Mucosa of gallbladder (tissue), 1 donor: ENCODE measurements at places on chromosomes 16 and 17.

GRCh38 chr17:80892900-80893603 lies 98.6 kb upstream of the CHMP6 start:
- no peak for DNase-seq

DNA sequence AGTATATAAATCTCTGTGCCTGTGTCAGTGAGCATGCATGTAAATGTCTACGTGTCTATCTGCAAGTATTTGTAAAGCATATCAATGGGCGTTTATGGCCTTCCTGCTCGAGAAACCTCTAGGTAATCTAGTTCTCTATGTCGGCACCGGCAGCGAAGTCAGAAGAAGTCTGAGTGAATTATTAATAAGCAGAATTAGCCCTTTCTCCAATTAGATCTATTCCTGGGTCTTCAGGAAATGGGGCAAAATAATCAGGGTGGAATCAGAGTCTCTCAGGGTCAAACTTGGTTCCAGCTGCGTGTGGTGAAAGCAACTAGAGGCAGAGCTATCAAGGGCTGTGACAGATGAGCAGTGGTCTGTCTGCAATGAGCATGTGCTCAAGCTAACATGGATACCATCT lies at the start of gene C17orf78:
C17orf78 (plus strand) TSS at position 280 of the 400 bp plus-strand sequence; CDS start at position 388, 108 bp downstream.
- no peak for DNase-seq

DNA sequence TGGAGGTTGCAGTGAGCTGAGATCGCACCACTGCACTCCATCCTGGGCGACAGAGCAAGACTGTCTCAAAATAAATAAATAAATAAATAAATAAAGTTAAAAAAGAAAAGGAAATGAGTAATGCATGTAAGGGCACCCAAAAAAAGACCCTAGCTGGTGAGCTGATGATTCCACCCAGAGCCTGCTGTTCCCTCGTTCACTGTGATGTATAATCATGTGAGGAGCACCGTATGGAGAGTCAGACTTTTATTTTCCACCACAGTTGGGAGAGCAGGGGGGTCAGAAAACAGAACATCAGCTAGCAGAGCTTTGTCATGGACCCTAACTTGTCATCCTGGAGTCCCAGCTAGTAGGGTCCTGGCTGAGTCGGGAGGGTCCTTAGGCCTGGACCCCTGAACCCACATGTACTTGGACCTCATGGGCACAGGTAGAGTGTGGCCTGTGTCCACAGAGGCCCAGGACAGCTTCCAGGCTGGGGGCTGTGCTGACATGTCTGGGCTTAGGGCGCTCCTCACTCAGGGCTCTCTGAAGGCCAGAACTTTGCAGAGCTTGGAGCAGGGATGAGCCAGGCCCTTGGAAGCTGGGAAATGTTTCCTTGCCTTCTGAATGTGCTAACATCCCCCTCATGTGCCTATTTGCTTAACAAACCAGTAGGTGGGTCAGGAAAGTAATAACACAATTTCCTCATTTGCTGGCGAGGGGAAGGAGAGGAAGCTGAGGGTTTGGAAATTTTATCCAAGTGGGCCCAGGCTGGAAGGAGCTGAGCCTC lies 18.8 kb upstream of the LASP1NB start:
- no peak for DNase-seq

DNA sequence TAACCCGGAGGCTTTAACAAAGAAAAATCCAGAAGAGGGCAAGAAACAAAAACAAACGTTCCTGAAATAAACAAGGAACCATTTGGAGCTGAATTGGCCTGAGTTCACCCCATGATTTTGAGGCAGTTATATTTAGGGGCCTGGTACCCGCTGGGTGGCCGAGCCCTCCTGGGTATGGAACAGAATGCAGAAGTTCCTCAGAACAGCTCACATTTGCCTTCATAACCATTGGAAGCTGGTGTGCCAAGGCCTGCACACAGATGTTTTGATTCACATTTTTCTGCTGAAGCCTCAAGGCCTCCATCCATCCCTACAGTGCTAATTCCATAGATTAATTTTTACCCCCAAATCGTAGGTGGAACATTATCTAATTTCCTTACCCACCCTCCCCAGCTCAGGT lies 3.3 kb upstream of the ZFHX3 start:
- DNase-seq: no peak

DNA sequence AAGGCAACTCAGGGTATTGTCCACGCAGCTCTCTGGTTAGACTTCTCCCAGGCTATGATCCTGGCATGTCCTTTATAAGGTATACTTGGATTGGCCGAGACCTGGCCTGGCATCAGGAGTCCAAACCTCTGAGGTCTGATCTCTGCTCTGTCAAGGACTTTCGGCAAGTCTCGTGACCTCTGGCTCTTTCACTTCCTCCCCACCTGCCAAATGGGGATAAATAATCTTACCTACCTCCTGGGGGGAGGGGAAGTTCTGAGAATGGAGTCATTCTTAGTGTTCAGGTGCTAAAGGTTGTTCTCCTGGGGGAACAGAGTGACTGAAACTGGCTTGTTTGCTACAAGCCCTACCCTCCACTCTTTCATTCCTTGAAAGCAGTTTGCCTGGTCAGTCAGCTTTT lies 7.6 kb downstream of the ATXN1L start:
- no peak for DNase-seq

DNA sequence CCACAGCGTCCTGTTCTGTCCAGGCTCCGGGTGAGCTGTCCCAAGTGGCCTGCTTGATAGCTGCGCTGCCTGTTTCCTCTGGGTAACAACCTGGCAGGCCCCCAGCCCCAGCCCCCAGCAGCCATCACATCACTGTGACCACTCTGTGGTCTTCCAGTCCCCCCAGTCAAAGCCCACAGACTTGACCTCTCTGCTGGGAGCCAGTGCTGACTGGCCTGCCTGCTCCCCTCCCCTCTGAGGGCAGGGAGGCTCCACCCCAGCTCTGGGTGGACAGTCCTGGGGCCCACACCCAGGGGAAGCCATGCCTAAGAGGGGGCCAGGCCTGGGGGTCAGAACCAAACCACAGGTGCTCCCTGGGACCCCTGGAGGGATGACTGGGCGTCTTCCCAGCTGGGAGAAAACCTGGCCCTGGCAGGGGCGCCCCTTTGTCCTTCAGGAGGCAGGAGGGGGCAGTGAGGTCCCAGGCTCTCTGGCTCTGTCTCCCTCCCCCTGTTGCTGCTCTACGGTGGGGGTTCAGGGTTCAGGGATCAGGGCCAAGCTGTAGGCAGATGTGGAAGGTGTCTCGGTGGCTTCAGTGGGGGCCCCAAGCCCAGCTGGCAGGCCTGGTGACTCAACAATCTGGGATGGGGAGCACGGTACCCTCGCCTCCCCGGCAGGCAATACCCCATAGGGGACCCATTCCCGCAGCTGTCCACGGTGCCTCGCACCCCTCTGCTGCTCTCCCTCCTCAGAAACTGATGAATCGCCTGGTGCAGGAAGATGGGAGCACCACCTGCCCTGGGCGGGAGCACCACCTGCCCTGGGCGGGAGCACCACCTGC lies 1.8 kb upstream of the SLC16A3 start:
- no peak for DNase-seq

GRCh38 chr16:84095466-84095865 lies 21.3 kb downstream of the MBTPS1 start:
- no peak for DNase-seq

GRCh38 chr17:10633738-10634379 lies 23.2 kb downstream of the MYH3 start:
- DNase-seq: no peak

GRCh38 chr17:75138519-75138918 lies 7.0 kb upstream of the NT5C start:
- no peak for DNase-seq

GRCh38 chr16:52434224-52434623 lies 112.7 kb downstream of the TOX3 start:
- DNase-seq: no peak

- no peak for DNase-seq
Observed at GRCh38 chr17:31448467-31449077, 57.1 kb downstream of the RAB11FIP4 start.

DNA sequence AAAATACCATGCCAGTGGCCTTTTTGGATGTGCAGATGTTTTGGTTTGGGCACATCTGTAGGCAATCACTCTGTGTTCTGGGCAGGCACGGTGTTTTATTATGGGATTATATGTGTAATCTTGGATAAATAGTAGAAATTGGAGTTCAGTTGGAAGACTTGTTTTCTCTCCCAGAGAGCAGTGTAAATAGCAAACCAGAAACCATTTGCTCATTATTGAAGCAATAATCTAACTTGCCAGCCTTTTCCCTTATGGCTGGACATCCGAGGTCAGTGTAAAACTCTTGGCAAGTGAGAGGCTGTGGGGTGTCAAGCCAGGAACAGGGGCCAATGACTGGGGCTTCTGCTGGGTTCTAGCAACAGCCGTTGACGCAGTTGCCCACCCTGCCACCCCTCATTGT lies 69.9 kb downstream of the IRX3 start:
- DNase-seq: no peak

GRCh38 chr17:36721560-36722120 lies 120.3 kb downstream of the MRM1 start:
- no peak for DNase-seq

DNA sequence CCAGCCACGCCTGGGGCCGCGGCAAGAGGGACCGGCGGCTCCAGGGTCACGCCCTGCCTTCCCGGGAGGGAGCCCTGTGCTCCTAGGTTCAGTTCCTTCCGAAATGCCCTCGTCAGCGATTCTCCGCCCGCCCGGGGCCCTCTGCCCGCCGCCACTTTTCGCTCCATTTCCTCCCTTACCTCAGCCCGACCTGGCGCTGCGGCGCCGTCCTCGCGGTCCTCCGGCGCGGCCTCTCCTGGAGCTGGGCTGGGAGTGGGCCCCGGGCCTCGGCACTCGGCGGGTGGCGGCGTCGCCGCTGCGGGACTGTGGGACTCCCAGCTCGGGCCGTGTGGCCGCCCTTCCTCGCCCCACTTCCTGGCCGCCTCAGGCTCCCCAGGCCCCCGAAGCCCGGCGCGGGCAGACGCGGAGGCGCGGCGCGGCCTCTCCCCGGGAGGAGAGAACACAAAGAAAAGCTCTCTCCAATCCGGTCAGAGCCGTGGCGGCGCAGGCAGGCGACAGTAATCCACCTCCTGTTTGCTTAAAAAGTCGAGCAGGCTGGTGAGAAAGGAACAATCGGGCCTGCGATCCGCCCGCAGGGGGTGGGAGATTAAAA lies 1.6 kb downstream of the BAHCC1 start:
- DNase-seq: no peak

GRCh38 chr17:44176257-44176656 lies 5.8 kb downstream of the ASB16 start:
- no peak for DNase-seq

DNA sequence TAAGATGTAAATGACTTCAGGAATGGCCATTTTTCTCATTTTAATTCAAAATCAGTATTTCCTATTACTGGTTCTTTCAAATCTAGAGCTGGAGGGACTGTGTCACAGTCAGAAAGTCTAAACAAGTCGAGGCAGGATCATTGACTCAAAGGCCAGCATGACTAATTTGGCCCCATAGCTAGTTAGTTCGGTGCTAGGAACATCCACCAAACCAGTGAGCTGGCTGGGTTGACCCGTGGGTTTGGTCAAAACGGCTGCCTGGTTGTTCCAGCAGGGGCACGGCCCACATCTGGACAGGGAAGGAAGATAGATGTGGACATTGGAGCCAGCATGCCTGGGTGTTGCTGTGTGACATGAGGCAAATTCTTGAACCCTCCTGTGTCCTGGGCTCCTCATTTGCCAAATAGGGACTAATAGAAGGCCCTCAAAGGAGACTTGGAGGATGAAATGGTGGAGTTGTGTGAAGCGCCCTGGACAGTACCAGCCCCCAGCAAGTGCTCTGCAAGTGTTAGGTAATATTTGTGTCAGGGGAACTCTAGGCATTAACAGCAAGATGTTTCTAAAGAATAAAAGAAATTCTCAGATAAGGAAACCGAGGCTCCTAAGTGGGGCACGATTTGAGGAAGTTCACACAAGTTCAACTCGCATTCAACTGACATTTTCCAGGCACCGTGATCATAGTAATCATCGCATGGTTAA lies 46.2 kb downstream of the MEOX1 start:
- no peak for DNase-seq

- DNase-seq: no peak
Observed at GRCh38 chr16:85667841-85668413, 20.8 kb downstream of the GINS2 start.

DNA sequence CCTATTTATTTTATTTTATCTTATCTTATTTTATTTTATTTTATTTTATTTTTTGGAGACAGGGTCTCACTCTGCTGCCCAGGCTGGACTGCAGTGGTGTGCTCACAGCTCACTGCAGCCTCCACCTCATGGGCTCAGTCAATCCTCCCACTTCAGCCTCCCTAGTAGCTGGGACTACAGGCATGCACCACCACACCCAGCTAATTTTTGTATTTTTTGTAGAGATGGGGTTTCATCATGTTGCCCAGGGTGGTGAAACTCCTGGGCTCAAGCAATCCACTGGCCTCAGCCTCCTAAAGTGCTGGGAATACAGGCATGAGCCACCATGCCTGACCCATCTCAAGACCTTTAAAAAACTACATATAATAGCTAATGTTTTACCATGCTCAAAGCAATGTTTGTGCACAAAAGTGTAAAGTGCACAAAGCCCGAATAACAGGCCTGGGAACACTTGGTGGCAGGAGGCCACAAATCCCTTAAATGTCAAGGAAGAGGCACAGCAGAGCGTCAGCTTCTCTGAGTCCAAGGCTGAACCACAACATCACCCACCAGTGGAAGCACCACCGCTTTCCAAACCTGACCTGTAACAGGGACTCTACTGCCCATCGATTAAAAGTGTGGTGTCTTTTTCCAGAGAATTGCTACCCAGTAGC lies 30.6 kb upstream of the SLC39A11 start:
- DNase-seq: no peak

GRCh38 chr16:23268561-23268960 lies 33.5 kb upstream of the SCNN1B start:
- no peak for DNase-seq
